AG08395 (cell line): ENCODE measurements at places on chromosomes 1 and 21.

DNA sequence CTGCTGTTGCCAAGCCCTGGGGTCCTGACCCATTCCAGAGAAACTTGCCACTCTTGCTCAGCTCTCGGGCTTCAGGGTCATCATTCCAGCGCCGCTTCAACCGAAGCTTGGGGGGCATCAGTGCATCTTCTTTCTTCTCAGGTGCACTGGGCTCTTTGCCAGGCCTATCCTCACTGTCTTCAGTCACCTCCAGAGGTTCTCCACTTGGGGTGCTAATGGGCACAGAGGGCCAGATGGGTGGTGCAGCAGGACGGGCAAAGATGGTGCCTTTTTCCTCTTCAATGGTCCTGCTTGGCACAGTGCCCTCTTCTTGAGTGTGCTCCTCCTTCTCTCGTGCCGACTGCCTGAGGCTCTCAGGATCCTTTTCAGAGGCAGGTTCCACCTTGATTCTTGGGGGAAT, 13.3 kb downstream of the ETV3 start:
- no peak for DNase-seq

GRCh38 chr1:89125913-89126580, at the start of gene GBP2:
Gene GBP2, minus strand, starts transcription at chr1:89126114. Its CDS starts 4,148 bp downstream, at chr1:89121966.
- peak; percentile 79 for DNase-seq

GRCh38 chr1:40423264-40423642, 27.0 kb upstream of the ZFP69B start:
- DNase-seq = no peak

GRCh38 chr1:102693345-102693744, 415.0 kb downstream of the COL11A1 start:
- DNase-seq = no peak

GRCh38 chr1:1040004-1040991, 20.4 kb downstream of the AGRN start:
- peak; percentile 97 for DNase-seq

DNA sequence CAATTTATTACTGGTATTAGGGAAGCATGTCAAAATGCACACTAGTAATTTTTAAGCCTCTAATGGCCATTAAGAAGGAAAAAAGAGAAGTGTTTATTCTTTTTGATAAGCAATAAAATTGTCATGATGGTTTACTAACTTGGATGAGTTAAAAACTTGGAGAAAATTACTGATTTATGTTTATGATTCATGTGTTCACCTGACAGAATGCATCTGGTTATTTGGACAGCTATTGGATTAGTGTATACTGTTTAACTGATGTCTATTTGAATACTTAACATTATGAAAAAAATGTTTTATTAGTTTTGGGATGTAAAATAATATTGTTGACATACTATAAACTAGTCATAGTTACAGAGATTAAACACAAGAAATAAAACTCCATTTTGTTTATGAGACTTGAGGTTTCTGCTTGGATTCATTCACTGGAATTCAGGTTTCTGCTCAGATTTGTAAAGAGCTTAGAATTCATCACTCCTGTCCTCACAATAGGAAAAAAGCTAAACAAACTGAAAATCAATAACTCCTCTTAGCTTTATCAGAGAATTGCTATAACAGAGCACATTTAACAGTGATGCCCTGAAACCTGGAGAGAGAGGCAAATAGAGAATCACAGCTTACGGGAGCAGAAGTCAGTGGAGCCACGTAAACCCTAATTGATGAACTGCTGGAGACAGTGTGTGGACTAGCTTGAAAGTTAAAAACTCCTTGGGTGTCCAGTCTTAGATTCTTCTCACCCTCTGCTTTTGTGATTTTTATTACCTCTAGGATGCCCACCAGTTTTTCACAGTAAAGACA, 56.7 kb downstream of the RALGPS2 start:
- no peak for DNase-seq

DNA sequence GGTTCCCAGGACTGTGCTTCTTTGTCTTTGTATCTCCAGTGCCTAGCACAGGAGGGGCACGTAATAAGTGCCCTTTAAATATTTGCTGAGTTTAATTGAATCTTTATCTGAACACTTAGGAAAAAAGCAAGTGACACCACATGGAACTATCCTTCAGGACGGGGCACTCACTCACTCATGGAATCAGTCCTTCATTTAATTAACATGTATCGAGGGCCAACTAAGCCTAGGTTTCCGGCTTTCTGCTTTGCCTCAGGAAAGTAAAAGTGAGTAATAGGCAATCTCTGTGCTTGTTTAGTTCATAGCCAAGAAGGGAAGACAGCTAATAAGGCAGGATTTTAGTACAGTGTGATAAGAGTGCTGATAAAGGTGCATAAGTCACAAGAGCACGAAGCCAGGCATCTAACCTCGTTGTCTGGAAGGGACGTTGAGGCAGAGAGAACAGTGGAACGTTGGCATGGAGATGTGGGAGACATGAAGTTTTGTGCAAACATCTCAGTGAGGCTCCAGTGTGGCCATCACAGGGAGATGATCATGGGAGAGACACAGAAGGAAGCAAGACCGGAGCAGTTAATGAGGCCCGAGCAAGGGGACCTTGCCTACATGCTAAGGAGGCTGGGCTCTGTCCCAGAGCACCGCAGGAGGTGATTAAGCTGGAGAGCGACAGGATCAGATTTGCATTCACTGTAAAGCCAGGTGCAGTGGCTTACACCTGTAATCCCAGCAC, 54.1 kb upstream of the TRIM67 start:
- no peak for DNase-seq
